ENCODE measurements at places on chromosomes 11 and 22.

- no peak for DNase-seq
Measured at GRCh38 chr11:127943763-127944162, 643.6 kb downstream of the ETS1 start.

GRCh38 chr11:47104261-47104950, 72.3 kb downstream of the ARFGAP2 start:
- no peak for DNase-seq

- DNase-seq = no peak
Measured at GRCh38 chr11:9625728-9626127, 38.1 kb upstream of the SWAP70 start.

DNA sequence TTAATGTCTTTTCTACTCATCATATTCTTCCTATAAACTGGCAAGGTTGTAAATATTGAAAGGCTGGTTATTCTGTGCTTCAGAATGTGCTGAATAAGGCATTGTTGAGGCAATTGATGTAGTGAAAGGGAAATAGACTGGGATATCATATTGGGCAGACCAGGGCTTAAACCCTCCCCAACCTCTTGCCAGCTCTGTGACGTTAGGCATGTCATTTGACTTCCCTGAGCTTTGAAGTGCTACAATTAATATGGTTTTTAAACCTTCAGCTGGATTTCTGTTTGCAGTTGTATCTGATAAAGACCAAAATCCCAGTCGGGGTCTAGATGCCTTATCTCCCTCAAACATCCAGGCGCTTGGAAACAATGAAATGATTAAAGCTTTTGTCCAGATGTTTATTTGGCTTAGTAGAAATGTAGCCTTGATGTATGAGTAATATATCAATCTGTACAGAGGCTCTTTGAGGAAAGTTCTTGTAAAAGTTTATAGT, 208.1 kb downstream of the DBX1 start:
- no peak for DNase-seq

GRCh38 chr11:39786682-39787081, 1672.8 kb downstream of the LRRC4C start:
- no peak for DNase-seq

- no peak for DNase-seq
Measured at GRCh38 chr11:72223615-72224563, 678 bp upstream of the INPPL1 start.

Measured in NCI-H1436 (cell line).